ENCODE measurements at places on chromosomes 11 and 22.

DNA sequence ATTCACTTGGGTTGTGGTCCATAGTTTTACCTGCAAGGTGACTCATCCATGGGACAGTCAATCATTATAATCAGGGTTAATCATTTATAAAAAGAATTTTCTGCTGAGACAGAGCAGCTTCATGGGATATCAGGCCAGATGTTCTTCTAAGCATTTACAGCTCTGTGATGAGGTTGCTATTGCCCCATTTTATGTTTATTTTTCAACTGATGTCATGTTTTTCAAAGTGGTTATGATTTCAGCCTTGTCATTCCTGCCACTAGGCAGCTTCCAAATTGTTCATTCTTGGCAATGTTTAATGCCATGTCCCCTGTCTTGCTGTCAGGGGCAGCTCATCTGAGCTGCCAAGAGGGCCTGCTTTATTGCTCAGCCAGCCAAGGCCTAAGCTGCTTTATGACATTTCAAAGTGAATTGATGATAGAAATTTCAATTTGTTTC, 35.9 kb upstream of the ZBED5 start:
- DNase-seq: no peak

DNA sequence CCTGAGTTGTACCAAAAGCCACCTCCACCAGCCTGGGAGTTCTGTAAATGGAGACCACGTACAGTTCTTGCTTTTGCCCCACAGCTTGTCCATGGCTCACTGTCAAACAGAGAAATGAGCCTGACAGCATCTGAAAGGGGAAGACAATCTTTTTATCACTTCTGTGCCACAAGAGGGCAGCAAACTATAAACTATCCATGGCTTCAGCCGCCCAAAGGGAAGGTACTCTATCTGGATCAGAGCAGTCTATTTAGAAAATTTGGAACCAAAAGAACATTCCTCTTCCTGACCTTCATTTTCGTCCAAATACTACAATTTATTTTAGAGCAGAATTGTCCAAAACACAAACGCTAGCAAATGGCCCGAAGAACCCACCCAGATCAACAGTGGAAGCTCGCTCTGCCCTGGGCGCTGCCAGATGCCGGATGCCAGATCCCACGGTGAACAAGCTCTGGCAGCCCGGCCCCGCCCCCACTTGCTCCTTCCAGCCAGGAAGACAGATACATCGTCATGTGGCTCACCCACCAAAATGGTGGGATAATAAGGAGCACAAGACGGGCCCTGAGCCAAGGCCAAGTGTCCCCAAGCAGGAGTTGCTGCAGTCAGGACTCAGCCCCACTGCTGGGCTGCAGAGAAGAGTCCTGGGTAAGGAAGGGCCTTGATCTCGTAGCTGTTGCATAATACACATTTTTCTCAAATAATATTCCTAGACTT, 23.9 kb upstream of the SCGB1A1 start:
- no peak for DNase-seq

DNA sequence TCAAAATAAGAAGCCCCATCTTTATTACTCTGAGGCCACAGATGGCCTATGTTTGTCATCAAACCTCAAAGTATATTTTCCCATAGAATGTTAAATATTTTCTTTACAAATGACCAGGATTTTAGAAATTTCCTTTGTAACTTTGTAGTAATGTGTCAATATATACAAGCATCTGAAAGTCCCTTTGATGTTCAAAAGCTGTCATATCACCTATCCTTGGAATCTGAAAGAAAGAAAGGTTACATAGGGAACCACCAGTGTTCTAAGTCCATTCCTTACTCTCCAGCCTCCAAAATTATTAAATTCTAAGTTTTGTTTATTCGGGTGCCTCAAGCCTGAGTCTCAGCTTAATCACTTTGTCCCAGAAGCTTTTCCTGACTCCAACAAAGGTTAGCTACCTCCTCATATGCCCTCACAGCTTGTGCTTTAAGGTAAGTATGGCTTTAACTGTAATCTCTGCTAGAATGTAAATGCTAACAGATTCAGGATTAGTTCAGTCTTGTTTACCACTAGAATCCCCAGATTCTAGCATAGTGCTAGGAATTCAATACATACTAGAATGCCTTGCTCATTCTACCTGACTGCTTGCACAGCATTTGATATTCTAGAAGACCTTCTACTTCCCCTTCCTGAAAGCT, 32.3 kb downstream of the CCDC34 start:
- no peak for DNase-seq

- DNase-seq: no peak
Measured at GRCh38 chr22:36366291-36366708, 21.5 kb downstream of the MYH9 start.

DNA sequence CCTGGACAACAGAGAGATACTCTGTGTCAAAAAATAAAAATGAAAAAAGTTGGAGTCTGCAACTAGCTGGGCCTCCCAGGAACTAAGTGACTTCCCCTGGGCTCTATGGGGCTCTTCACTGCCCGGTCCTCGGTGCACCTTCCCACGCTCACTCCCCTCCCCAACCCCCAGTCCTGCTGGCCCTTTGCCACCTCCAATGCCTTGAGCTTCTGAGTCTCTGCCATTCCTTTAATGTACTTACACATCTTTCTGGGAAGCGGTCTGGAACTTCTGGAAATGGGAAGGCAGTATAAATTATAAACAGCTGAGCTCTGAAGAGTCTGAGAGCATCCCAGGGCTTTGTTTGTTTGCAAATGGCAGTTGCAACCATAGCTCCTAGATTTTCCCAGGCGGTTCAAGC, 5.9 kb upstream of the BATF2 start:
- DNase-seq: no peak

GRCh38 chr11:18578975-18579598, 9.4 kb downstream of the UEVLD start:
- DNase-seq: no peak

- DNase-seq: no peak
Measured at GRCh38 chr11:123594188-123594901, 60.1 kb downstream of the SCN3B start.

DNA sequence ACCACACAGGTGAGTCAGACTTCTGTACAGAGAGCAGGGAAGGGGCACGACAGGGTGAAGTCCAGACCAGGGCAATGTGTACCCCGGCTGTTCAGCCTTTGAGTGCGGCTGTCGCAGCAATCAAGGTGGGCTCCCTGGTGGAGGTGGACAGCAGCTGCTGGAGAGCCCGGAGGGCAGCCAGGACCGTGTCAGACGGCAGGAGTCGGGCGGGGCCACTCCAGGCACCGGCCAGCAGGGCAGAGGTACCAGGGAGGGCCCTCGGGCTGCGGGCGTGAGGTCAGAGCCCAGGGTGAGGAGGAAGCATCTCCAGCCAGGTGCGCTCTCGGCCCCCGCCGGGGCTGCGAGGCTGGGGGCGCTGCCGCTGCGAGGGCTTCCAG, 802 bp upstream of the PIM3 start:
- peak; percentile 53 for DNase-seq

- no peak for DNase-seq
Measured at GRCh38 chr22:19793661-19794310, 33.2 kb downstream of the TBX1 start.

DNA sequence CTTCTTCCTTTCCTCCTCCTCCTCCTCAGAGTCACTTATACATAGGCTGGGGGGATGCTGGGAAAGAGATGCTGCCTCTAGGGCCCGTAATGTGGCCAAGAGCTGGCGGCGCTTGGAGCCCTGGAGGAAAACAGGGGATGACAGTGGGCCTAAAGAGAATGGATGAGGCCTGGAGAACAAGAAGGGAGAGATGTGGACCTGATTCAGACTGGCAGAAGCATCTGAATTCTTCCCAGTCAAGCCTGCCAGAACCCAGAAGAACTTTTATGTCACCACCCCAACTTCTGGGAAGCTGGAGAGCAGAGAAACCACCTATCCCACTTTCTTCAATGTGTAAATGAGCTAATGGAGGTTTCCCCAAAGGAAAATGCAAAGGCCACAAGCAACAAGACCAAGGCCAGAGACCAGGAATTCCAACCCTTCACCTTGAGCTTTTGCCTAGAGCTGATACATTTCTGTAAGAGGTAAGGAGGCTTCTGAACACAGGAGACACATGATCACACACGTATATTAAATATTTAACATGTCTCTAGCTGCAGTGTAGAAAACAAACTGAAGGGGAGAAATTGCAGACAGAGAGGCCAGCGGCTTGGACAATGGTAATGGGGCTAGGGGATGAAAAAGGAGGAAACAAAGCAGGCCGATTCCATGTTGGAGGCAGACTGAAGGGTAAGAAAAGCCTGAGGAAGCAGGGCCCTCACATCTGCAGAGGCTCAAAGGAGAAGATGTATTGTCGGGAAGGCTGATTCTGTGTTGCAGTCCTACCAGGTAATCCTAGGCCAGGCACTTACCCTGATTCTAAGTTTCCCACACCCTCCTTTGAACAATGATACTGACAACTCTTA, 1.1 kb downstream of the RRP8 start:
- no peak for DNase-seq

DNA sequence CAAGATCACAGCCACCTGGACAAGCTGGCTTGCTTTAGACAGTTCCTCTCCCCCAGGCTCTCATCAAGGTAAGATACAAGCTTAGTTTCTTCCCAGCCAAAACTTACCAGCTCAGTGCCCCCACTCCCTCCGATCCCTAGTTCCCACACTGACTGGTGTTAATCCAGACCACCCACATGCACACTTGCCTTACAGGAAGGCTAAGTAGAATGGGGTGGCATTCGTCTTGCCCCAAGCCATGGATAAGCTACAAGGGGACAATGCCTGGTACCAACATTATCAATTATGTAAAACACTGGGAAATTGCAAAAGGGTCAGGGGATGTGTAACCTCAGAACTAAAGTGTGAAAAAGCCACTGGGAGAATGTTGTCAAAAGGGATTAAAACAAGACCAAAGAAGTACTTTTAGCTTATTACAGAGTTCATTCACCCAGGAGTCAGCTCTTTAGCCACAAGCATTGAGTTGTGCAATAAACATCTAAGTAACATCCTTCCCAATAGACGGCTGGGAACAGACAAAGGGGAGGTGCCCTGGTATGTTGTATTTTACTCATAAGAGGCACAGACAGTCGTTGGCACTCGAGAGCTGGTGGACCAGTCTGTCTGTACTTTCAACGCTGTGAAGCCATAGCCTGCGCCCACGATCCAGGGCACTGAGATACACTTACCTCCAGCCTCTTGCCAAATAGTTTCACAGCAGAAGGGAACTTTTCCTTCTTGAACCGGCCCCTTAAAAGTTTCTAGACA, 1.1 kb downstream of the DHCR7 start:
- no peak for DNase-seq

- DNase-seq: no peak
Measured at GRCh38 chr22:20107471-20107901, 8.4 kb upstream of the RANBP1 start.

GRCh38 chr11:36381015-36381360, 84.9 kb downstream of the PRR5L start:
- DNase-seq: no peak

DNA sequence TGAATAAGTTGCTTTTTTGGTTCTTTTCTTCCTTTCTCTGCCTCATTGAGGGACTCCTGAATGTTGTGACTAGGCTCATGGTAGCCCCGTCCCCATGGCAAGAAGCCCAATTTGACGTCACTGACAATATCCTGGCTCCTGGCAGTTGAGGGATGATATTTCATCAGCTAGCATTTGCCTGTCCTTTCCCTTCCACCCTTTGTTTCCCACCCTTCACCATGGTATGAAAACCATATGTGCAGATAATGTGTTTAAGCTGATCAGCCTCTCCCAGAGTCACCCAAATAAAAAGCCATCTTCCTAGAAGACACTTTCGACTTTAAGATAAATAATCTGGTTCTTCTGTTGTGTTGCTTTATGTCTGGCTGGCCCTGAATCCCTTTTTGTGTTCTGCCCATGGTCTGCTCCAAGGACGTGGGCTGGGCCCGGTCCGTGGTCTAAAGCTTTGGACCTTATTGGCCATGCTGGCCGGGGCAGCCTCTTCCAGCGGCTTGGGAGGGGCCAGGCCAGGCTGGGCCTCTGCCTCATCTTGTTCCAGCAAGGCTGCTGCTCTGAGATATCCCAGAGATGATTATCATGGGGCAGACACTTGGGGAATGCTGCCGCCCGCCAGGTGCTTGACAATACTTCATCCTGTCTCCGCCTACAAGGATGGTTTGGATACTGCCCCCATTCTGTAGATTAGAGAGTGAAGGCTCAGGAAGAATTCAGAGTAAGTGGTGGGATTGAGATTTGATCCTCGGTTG, 5.1 kb downstream of the TSPAN18 start:
- DNase-seq: no peak

GRCh38 chr11:1138097-1138496, 19.7 kb upstream of the MUC5AC start:
- no peak for DNase-seq

- DNase-seq: no peak
Measured at GRCh38 chr11:130674686-130675308, 226.4 kb downstream of the ADAMTS15 start.

DNA sequence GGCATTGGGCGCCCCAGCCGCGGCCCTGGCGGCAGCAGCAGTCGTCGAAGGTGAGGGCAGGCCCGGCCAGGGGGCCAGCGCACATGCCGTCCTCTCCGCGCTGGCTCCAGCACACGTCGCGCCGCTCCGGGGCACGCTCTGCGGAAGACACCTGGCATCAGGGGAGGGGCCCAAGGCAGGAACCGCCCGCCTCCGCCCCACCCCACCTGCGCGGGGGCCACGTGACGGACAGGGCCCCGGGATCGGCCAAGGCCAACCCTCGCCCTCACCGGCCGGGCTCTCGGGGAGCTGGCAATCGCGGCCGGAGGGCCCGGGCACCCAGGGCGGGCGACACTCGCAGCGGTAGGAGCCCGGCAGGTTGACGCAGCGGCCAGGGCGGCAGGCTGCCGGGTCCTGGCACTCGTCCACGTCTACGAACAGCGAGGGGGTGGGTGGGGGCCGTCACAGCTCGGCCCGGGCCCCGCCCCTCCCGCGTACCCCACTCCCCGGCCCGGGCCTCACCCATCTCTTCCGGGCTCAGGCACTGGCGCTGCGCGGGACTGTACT, 14.9 kb downstream of the SCYL1 start:
- DNase-seq: no peak

DNA sequence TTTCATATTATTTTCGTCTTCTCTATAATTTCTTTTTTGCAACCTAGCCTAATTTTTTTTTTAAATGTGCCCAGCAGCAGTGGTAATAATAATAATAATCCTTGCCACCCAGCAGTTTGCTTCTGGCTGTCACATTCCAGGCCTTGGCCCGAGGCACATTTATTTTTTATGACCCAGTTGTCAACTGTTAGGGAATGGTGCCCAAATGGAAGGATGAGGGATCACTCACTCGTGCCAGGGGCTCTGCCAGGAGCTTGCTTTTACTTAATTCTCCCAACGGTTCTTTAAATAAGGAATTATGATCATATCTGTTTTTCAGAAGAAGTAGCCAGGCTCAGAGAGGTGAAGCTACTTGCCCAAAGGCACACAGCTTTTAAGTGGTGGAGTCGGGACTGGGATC, 49.6 kb downstream of the MYO18B start:
- DNase-seq: no peak

- DNase-seq: no peak
Measured at GRCh38 chr11:36162006-36162882, 127.0 kb downstream of the COMMD9 start.

GRCh38 chr22:23240639-23241389, 60.5 kb downstream of the BCR start:
- no peak for DNase-seq

Data from NK-92 treated with Interleukin-12 subunit alpha and Interleukin-12 subunit beta, amount 100 ng/mL, for 24 hours (cell line).